Germinal center (tissue), 1 donor: ENCODE measurements at places on chromosomes 3 and 15.

GRCh38 chr3:10435850-10436249, 69.5 kb downstream of the ATP2B2 start:
- DNase-seq: no peak

DNA sequence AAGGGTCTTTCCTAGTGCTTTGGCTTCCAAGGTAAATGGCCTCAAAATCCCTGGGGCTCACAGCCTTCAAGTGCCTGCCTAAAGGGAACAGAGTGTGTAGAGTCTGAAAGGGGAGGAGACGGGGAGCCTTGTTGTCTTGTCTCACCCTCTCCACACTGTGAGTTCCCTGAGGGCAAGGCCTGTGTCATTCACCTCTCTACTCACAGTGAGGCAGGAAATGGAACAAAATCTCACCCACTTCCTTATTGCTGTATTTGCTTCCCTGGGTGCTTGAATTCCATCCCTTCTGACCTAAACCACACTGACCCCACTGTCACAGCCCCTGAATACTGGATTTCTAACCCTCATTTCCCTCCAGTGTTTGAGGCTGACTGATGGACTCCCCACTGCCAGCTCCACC, 197.5 kb downstream of the EPHB1 start:
- DNase-seq: no peak

DNA sequence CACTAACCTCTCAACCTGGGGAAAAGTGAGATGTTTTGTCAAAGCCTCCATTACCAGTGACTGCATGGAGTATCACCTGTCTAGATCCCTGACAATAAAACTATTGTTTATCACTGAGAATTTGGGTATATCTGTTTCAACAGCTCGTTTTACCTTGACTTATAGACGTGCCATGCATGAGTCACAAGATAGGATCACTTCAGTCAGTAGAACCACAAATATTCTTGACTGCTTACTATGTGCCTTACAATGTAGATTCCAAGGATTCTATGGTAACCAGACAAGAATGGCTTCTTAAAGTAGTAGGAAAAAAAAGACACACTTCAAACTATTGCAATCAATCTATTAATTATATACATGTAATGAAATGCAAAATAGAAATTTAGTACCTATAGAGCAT, 55.7 kb upstream of the GRM7 start:
- no peak for DNase-seq

DNA sequence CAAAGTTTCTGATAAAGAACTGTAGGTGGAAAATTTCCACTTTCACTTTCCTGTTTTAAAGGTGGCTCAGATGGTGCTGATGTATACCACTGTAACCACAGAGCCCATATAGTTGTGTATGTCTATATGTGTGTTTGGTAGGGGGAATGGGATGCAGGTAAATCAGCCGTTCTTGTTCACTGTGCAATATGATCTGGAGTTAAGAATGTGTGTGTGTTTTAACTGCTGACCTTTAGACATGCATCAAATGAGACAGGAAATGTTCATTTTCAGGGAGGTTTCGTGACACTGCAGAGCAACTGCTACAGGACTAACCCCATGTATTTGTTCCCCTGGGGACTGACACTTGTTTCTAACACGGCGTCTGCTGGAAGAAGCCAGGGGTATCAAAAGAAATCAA, 180.5 kb downstream of the TAFA4 start:
- no peak for DNase-seq

DNA sequence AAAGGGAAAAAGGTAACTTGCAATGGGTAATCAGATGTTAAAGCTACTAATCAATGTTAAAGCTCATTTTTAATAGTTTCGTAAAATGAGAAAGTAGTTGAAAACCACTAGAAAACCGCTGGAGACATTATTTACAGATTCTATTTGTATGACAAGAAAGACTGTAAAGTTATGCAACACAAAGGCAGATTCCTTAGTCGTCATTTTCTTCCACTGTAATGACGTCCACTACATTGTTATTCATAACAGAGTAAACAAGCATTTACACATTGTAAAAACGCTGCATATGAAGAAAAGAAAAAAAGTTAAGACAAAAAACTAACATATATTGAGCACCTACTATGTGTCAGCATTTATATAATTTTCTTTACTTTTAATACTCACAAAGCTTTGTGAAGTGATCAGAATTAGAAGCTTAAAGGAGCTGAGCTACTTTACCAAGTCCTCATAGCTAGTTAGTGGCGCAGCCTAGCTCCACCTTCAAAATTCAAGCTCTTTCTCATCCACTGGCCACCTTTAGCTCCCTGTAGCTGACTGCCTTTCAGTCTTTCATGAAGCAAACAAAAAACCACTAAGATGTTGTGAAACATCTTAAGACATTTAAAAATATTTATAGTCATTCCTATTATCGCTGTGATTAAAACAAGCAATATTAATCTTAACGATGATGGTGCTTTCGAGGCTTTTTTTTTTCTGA, 100.1 kb upstream of the CDIN1 start:
- no peak for DNase-seq
